ENCODE measurements at places on chromosomes 3 and 15.

- DNase-seq: no peak
Measured at GRCh38 chr3:8560366-8561007, 58.9 kb downstream of the LMCD1 start.

DNA sequence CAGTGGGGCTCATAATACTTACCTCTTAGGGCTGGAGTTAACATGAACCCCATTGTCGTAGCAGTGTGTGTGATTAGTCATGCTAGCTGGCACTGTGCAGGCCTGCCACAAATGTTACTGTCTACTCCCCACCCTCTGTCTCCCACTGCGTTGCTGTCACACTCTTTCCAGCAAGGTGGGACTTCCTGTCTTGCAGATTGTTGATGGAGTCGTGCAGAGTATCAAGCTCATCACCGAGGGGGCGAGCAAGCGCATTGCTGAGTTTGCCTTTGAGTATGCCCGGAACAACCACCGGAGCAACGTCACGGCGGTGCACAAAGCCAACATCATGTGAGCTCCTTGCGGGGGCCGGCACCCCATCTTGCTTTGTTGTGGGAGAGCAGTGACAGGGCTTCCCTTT lies 12.9 kb downstream of the IDH3A start:
- DNase-seq: peak; percentile 89

DNA sequence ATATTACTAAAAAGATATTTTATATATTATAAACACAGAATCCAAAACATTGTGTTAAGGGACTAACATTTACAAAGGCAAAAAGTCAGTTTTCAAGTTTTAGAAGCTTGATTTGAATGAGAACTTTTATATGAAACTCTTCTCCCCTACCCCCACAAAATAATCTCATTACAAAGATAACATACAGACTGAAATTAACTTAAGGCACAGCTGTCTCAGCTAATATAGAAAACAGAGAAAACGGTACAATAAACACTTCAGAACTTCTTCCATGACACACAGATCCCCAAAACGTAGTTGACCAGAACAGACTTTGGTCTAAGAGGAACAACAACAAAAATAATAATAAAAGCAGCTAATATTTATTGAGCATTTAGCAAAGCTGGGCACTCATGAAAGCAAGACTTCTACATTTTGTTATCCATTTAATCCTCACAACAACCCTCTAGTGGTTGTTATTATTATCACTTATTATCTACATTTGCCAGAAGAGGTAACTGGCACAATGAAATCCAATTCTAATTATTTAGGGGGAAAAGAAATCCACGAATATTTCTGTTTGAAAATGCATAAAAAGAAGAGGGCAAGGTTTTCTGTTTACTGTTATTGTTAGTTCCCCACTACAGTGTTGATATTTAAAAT lies 68.1 kb downstream of the PFN2 start:
- no peak for DNase-seq

DNA sequence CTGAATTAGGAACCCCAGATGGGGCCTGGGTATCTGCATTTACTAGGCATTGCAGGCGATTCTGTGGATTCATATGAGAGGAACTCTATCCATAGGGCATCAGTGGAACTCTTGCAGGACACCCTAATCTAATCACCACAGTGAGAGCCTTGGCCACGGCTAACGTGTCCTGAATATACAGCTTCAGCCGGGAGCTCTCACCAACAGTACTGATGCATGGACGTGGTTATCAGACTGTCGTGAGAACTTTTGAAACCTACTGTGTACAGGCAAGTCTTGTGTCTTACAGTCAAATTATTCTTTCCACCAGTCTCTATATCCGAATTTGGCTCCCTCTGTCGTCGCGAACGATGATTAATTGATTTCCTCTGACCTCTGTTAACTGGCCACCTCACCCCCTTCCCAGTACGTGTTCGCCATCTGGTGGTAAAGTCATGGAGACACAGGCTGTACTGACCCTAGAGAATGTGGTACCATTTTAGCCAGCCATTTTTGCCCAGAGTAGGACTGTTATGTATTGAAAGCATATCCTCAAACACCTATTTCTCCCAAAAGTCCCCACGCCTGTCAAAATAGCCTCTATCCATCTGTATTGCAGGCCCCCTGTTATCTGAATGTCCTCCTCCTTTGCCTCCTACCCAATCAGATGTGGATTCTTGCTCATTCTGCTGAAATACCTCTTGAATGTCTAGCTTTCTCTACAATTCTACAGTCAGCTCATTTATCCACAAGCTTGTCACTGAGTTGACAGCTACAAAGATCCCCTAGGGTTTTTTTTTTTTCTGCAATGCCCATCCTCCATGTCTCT lies 39.7 kb downstream of the GLDN start:
- DNase-seq: peak; percentile 65

GRCh38 chr3:168989396-168989795 lies 674.1 kb downstream of the MECOM start:
- no peak for DNase-seq

GRCh38 chr3:177374323-177374722 lies 177.0 kb upstream of the TBL1XR1 start:
- DNase-seq: no peak

- DNase-seq: no peak
Measured at GRCh38 chr3:134485075-134485717, 589 bp downstream of the ANAPC13 start.

DNA sequence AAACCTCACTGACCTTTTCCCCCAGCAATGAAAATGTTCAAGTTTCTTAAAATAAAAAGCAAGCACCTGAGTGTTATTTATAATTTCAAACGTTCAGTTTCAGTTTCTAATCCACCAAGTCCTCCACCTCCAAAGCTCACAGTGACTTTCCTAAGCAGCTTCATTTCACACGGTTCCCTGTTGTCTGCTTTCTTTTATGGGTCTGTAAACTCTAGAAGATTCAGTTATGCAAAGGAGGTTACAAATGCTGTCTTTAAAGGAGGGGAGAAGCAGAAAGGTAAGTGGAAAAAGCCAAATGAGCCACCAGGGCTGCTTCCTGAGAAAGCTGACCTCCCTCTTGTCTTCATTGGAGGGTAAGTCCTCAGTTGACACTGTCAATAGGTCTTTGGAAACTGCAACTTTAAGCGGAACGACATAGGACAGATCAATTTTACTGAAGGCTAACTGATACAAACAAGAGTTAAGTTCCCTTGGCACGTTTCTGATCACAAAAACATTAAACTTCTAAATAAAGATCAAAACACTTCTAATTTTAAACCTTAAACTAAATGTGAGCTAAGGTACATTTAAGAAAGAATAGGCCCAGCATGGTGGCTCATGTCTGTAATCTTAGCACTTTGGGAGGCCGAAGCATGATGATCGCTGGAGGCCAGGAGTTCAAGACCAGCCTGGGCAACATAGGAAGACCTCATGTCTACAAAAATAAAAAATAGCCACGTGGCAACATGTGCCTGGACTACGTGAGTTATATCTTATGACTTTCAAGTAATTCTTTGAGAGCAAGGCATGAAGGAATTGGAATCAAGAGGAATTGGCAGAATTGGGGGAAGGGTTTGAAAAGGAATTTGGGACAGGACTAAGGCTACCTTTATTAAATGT lies 151.9 kb upstream of the UBE2E1 start:
- DNase-seq: no peak
